ENCODE measurements at places on chromosomes 11 and 22. TPM values are rescaled to one million over a fixed set of nuclear protein-coding genes. Genes with fewer than 3 reads are reported as not detected.

The OR8G1 gene
- total RNA-seq, result not detected

GRCh38 chr11:83427943-83428342 lies 141.8 kb upstream of the CCDC90B start:
- no peaks in the 10 kb centered on the region for H3K4me1 ChIP-seq
- no peak overlapping the region for H3K4me3 ChIP-seq
- H3K36me3 ChIP-seq, result no peaks in the 10 kb centered on the region
- H3K27ac ChIP-seq, result no peak overlapping the region

DNA sequence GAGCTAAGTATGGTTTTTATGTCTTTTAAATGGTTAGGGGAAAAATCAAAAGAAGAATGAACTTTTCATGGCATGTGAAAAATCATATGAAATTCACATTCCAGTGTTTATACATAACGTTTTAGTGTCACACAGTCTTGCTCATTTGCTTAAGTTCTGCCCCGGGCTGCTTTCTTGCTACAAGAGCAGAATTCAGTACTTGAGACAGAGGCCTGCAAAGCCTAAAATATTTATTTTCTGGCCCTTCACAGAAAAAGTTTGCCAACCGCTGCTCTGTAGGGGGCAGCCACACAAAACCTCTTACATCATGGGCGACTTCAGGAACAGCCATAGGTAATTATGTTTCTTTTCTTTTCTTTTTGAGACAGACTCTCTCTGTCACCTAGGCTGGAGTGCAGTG lies 1.0 kb upstream of the ATG2A start:
- no peaks in the 10 kb centered on the region for H3K36me3 ChIP-seq
- peak overlapping the region; percentile 97 for H3K27ac ChIP-seq
- no peak for DNase-seq
- no peaks in the 10 kb centered on the region for H3K27me3 ChIP-seq
- H3K4me3 ChIP-seq, result peak overlapping the region; percentile 97

GRCh38 chr11:119081682-119082260 lies 2.9 kb upstream of the HMBS start:
- H3K4me3 ChIP-seq, result no peak overlapping the region
- H3K27ac ChIP-seq, result no peak overlapping the region
- peaks cover 10% of the 10 kb centered on the region for H3K4me1 ChIP-seq
- no peaks in the 10 kb centered on the region for H3K36me3 ChIP-seq
- no peaks in the 10 kb centered on the region for H3K27me3 ChIP-seq
- DNase-seq, result no peak
